ENCODE measurements at places on chromosomes 7 and 10. TPM values are rescaled to one million over a fixed set of nuclear protein-coding genes. Genes with fewer than 3 reads are reported as not detected.
A peak's percentile ranks its signal among the peaks of the same experiment; 100 is the strongest.

- DNase-seq: no peak
Observed at GRCh38 chr10:131630772-131631258, 270.0 kb upstream of the PPP2R2D start.

DNA sequence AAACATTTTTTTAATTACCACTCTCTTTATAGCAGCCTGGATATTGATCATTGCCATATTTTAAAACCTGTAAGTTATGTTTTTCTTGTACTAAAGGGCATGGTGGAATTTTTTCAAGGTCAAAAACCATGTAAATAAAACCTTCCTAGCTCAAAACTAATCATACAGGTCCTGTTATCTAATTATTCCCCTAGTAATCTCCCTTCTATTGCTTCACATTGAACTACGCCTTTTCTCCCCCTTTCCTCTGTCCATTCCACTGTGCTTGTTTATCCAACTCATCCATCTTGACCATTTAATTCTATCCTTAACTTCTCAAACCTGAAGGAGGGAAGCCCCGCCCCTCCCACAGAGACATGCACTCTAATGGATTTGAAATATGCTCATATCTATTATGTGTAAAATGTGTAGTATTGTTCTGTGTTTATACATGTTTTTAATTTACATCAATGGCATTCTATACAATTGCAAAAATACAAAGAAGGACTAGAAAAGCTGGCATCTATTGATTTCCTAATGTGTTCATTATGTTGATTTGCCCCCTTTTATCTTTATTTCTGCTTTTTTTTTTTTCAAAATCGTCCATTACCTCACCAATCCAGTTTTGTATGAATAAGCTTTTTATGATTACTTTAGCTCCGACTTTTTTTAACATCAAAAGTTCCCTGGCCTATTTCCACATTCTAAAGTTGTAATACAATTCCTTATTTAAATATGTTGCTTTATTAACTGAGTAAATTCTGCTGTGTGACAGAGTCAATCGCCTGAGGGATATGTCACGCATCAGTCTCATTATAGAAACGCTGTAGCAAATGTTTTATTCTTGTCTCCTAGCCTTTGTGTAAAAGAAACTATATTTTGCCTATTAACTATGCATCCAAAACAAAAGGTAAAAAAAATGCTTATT lies 61.0 kb downstream of the MET start:
- DNase-seq: no peak

DNA sequence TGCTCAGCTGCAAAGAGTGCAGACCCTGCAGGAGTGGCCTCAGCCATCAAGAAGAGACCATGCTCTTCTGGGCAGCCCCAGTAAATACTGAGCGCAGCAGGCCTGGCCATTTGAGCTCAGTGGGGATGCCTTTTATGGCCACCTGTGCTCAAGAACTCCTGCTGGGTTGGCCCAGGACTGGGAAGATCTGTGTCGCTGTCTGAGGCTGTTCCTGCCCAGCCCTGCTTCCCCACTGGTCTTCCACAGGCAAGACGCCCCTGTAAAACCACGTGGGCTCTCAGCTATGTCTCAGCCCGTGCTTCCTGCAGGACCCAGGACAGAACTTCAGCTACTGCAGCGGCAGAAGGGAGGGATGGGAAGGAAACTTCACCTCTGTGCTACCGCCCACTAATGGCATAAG lies 10.5 kb upstream of the PPIF start:
- no peak for DNase-seq

DNA sequence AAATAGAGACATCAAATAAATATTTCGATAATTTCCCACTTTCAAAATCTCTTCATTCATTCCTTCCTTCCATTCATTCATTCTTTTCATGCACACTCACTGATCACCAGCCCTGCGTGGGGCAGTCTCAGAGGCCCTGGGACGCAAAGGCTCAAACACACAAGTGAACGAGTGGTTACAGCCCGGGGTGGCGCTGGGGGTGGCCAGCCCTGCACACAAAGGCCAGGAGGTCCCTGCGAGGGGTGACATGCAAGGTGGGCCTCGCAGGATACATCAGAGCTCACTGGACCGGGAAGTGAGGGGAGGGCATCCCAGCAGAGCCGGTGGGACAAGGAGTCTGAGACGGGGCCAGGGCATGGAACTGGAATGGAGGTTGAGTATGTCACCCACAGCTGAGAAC lies 29.9 kb upstream of the TTYH3 start:
- DNase-seq: no peak

DNA sequence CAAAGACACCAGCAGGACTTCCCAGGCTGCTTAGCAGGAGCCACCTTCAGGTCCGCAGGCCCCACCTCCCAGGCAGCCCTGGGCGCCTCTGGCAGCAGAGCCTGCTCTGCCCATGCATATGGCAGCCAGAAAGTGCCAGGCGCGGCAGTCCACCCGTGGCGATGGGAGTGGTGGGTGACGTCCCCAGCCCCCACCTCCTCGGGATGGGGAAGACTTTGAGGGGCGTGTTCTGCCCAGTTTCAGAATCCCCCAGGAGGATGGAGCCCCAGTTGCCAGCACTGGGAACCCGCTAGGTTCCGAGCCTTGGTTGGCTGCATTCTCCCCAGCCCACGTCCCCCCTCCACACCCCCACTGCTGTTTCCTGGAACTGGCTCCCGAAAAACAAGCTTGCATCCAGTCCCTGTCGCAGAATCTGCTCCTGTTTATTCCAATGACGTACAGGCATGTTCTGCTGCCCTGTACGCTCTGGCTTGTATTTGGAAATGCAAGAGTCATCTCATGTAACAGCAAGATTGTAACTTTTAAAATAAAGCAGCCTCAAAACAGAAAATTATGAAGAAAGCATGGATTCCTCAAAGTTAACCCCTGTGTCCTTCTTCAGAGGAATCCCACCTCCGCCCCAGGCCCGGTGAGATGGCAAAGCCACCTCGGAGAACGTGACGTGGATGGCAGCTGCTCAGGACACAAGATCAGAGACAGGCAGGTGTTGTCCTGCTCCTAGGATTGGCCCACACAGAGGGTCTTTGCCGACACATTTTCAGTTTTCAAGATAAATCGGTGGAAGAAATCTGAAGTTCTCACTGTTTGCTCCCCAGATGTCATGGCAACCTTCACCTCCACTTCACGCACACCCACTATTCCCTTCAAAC lies 87.8 kb upstream of the PPP2R2D start:
- no peak for DNase-seq

DNA sequence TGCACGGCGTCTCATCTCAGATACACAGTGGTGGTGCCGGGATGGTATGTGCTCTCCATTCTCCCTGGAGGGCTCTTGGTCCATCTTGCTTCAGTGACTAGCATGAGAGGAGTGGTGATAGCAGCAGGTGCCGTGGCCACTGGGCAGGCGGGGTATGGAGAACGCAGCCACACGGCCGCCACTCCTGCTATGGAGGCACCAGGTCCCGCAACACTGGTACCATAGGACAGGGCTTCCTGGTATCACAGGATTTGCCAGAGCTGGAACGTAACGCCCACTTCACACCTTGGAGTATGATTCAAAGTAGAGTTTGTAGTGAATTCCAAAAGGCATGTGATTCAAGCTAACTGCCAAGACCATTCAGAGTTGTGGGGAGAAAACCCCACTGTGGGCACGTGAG lies 284.1 kb downstream of the DPP6 start:
- no peak for DNase-seq

- DNase-seq: peak; percentile 92
Observed at GRCh38 chr10:119281581-119282071, 74.3 kb downstream of the GRK5 start.

DNA sequence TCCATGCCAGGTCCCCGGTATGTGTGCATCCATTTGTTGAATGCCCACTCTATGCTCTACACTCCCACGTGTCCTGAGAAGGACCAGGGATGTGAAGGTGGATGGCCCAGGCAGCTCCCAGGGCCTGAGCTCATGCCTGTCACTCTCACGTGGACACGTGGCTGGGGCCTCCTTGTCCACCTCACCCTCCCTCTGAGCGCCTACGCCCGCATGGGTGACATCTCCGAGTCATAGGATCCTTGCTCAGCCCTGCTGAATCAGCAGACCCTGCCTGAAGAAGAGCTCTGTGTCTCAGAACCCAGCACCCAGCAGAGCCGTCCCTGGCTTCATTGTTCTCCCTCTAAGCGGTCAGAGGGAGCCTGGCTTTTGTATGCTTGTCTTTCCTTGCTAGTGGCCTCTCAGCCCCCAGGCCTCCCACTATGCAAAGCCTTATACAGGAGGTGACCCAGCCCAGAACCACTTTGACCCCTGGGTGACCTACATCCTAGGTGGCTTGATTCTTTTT lies 107.9 kb upstream of the PPIF start:
- DNase-seq: no peak

DNA sequence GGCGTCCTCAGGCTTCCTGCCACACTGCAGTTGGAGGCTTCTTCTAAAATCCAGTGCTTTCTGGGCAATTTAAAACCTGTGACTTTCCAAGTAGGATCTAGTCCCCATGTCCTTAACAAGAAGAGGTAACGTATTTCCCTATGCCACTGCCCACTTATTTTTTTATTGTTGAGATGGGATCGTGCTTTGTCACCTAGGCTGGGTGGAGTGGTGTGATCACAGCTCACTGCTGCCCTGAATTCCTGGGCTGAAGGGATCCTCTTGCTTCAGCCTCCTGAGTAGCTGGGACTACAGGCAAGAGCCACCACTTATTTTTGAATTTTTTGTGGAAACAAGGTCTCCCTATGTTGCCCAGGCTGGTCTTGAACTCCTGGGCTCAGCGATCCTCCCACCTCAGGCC lies 63.4 kb downstream of the DAGLB start:
- no peak for DNase-seq

- DNase-seq: no peak
Observed at GRCh38 chr7:31358467-31358866, 17.9 kb upstream of the NEUROD6 start.

DNA sequence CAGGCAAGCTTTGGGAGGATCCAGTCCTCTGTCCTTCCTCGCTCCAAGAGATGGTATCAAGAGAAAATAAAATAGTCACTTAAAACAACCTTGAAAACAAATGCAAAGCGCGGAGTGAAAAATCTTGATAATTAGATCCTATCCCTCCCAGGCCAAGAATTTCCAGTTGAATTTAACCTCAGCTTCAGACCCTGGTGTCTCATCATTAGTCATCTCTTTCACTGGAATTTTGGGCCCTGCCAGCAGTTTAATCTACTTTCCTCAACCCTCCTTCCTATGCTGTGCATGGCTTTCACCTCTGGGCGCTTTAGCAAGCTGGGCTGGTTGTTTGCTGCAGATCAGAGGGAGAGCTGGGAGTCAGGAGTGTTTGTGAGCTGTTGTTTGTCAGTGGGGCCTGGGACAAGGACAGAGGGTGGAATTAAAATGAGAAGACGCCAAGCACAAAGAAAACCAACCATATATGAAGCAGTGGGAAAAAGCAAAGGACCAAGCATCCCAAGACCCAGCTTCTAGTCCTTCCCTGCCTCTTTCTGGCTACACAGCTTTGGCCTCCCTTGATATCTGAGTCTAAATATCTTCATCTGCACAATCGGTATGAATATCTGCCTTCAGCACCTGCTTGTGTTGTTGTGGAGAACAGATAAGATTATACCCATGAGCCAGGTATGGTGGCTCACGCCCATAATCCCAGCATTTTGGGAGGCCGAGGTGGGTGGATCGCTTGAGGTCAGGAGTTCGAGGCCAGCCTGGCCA lies 13.5 kb downstream of the MYOF start:
- DNase-seq: no peak

GRCh38 chr7:99102809-99103690 lies 40.9 kb downstream of the SMURF1 start:
- no peak for DNase-seq

GRCh38 chr10:36188080-36188453 lies 546.0 kb upstream of the FZD8 start:
- peak; percentile 48 for DNase-seq

DNA sequence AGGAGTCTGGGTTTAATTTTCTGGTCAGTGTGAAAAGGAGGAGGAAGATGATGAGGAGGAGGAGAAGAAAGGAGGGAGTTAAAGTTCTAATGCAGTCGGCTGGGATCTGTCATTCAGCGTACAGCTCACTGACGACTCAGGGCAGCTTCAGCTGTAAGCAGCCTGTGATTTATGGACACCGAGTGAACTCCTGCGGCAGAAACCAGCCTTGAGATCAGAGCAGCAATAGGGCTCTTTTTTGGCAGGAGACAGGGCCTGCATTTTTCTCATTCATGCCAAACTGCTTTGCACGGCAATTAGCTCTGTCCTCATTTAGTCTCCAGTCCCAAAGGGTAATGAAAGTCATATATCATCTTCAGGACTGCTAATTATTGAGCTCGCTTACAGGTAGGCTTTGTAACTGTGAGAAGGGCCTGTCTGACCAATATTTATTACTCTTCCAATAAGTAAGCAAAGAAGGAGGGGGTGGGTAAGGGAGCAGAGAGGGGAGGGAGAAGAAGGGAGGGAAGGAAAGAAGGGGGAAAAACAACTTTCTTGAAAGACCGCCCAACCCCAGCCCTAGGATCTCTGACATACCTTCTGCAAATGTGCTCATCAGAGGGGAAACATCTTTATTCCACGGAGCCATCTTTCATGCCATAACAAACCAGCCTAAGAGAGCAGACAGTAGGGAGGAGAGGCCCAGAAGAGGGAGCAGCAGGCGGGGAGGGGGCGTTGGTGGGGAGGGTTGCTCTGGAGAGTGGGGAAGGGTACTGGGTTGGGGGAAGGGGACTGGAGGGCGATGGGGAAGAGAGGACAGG lies 48.1 kb upstream of the COMTD1 start:
- no peak for DNase-seq

GRCh38 chr7:32892521-32893206 lies 1.1 kb upstream of the KBTBD2 start:
- peak; percentile 65 for DNase-seq

DNA sequence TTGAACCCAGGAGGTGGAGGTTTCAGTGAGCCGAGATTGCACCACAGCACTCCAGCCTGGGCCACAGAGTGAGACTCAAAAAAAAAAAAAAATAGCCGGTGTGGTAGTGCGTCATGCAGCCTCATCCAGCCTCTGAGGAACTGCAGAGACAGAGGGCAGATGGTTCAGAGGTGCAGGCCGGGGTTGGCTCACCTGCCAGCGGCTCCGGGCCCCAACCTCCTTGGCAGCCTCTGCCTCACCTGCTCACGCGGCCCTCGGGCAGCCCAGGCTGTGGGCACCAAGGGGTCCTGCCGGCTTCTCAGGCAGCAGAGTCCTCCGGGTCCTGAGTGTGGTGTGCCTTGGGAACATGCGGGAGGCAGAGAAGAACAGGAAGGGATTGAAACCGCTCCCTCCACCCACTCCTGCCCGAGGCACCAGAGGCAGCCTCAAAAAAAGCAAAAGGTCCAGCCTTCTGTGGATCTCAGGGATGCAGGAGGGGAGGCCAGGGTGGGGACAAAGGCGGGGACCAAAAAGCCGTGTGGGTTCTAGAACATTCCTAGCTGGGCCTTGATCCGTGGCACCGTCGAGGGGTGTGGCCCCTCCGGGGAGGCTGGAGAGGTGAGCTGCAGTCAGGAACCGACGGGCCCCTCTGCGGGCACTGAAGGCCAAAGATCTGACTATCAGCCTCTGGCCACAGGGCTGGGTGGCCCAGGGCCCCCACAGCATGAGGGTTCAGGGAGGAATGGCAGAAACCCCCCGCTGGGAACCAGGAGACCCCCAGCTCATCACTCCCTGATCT lies 55.4 kb upstream of the DNAJB6 start:
- no peak for DNase-seq

GRCh38 chr10:29646238-29646902 lies 11.6 kb upstream of the SVIL start:
- no peak for DNase-seq

- DNase-seq: no peak
Observed at GRCh38 chr7:125253452-125254190, 324.0 kb upstream of the POT1 start.

The DHX32 gene
- total RNA-seq: 48.1 TPM

The CYP26A1 gene
- not detected for total RNA-seq

The SMIM30 gene
- 114 TPM for total RNA-seq

The COL17A1 gene
- total RNA-seq: 0.32 TPM

The CCT6A gene
- 73.5 TPM for total RNA-seq

The CREM gene
- total RNA-seq: 50.3 TPM

The SPDYE2 gene
- total RNA-seq: not detected

The NEUROD6 gene
- total RNA-seq: not detected

The TRIM56 gene
- 16.6 TPM for total RNA-seq

All from left ventricle myocardium superior (tissue), 1 donor.